ENCODE measurements at places on chromosomes 3 and 15. TPM values are rescaled to one million over a fixed set of nuclear protein-coding genes. Genes with fewer than 3 reads are reported as not detected.

GATM gene
- polyA plus RNA-seq, result 12.5 TPM

CEP152 gene
- 1.6 TPM for polyA plus RNA-seq

MESP1 gene
- polyA plus RNA-seq, result 0.35 TPM

RYR3 gene
- polyA plus RNA-seq, result 1.0 TPM

PLSCR2 gene
- polyA plus RNA-seq, result not detected

PLS1 gene
- polyA plus RNA-seq, result 8.0 TPM

FGD5 gene
- polyA plus RNA-seq, result 1.7 TPM
